ENCODE measurements at places on chromosomes 4 and X. TPM values are rescaled to one million over a fixed set of nuclear protein-coding genes. Genes with fewer than 3 reads are reported as not detected.

CSAG1 gene
- not detected for total RNA-seq

SULT1B1 gene
- total RNA-seq, result 115 TPM

SPANXA2 gene
- total RNA-seq, result not detected

OTUD6A gene
- total RNA-seq, result not detected

DNA sequence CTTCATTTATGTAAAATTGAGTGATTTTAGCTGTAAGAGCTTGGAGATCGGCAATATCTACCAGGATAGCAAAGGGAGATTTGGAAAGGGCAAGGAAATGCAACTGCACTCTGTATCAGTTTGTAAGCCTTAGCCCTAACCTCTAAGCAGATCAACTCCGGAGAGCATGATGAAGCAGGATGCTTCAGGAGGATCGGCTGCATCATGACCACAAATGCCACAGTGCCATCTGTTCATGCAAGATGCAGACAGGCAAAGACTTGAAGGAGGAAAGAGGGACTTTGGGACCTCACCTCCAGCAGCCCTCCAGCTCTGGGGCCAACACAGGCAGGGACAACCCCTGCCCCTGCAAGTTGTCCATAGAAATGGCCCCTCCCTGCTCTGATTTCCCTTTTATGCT lies 377.6 kb upstream of the GATB start:
- no peak for DNase-seq
